ENCODE measurements at places on chromosomes 1 and 21.

DNA sequence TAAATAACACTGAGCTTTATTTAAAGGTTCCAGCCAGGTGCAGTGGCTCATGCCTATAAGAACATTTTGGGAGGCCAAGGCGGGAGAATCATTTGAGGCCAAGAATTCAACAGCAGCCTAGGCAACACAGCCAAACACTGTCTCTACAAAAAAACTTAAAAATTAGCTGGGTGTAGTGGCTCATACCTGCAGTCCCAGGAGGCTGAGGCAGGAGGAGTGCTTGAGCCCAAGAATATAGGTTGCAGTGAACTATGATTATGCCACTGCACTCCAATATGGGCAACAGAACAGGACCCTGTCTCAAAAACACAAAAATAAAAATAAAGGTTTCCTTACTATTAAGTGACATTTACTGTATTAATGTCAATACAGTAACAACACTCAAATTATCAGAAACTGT, 2.1 kb downstream of the TAF12 start:
- no peak for DNase-seq

- no peak for DNase-seq
Observed at GRCh38 chr1:38746941-38747600, 112.5 kb downstream of the RRAGC start.

DNA sequence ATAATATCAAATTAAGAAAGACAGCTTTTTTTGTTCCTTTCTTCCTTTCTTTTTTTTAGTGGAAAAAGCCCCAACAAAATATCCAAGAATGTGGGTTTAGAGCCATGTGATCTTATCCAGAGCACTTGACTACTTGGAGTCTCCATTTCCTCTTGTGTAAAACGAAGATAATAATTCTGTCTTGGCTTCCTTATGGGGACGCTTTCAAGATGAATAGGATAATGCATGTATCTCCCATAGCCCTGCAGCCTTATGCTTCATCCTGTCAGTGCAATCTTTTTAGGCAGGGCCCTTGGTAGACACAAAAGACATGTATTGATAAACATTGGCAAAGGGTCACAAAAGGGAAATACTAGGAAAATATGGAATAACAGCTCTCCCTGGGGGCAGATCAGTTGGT, 34.8 kb downstream of the ZBTB18 start:
- no peak for DNase-seq

DNA sequence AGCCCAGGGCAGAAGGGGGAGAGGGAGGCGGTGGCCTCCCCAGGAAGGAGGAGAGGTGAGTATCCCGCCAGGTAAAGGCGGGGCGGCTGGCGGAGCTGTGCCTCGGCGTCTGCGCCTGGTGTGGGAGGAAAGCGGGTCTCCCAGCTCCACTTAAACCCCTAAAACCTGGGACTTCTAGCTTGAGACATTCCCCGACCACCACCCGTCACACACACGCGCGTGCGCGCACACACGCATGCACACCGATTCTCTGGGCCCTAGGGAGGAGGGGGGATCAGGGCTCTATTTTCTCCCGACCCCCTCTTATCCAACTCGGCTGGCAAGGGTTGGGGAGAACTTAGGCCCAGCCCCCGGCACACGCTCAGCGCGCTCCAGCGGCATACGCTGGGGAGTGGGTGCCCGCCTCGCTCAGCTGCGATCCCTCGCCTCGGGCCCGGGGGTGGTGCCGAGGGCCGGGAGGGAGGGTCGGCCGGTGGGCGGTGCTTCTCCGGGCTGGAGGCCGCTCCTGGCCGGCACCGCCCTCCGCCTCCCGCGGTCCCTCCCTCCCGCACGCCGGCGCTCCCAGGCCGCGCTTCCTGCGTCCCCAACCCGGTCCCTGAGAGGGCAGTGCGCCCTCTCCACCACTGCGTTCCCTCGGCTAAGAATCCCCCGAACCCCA, at the start of gene TMEM51:
TMEM51 (plus strand) TSS at position 564 of the 658 bp plus-strand sequence. CDS start 61,341 bp downstream, outside the sequence.
- DNase-seq, result no peak

DNA sequence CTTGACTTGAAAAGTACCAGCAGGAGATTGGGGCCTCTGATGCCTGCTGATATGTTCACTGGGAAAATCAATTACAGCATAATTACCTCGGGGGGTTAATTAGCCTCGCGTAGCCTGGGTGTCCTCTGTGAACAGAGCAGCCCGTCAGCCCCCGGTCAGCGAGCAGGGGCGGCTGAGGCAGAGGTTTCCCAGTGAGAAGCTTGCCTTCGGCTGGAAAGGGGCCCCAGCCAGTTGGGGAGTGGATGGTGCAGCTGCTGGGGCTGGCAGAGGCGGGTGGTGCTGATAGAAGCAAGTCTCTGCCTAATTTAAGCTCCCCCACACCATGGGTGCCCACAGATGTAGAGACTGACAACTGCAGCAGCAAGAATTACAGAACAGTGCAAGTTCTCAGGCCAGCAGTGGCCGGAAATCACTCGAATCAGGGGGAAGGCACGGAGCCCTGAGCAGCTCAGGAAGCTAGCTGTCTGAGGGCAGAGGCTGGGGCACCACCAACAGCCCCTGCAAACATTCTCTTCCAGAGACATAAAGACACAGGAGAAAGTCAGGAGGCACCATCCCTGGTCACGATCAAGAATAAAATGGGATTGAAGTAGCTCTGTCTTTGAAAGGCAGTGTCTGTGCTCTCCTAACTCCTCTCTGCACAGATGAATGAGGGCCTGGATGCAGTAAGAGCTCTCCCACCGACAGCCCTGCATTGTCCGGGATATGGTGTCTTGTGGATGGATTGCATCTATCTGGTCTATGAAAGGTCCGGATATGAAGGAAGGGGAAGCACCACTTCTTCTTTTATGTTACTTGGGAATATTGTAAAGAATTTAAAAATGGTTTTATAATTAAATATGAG, 166.5 kb upstream of the CD34 start:
- DNase-seq, result no peak

- no peak for DNase-seq
Observed at GRCh38 chr1:51306950-51307349, 23.4 kb downstream of the TTC39A start.

GRCh38 chr1:178066908-178067614, 26.8 kb upstream of the RASAL2 start:
- DNase-seq, result no peak

DNA sequence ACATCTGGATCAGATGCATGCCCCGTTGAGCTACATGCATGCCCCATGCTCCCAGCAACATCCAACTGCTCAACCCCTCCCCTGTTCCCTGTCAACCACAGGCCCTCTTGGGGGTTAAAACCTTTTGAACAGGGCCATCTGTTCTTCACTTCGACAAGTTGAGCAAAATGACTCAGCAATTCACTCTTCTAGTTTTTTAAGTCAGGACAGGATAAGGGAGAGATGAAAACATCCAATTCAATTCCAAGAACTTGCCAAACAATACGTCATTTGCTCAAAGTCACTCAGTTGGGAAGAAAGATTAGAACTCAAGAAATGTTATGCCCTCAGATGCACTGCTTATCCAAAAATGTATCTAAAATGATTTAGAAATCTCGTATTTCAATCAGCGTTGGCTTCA, 46.1 kb upstream of the MTF2 start:
- DNase-seq, result no peak

DNA sequence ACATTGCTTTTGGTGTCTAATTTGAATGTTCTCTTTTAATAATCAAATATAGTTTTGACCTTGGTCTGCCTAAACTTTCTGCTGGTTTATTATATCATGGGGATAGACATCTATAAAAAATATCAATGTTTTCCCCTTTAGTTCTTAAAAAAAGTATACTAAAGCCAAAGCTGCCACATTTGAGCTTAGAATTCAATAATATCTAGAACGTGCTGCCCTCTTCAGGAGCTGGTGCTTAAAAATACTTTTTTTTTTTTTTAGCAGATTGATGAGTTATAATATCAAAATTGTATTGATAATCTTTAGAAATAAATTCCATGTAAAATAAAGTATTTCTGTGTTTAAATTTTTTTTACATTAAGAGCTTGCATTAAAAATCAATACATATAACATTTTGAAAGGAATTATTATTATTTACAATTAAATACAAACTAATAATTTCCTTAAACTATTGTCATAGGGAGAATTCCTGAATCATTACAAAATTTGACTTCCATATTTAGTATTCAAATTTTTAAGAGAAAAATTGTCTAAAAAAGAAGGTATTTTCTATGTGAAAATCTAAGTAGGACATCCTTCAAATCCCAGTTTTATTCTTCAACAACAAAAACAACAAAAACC, 40.1 kb upstream of the ADGRL2 start:
- no peak for DNase-seq

DNA sequence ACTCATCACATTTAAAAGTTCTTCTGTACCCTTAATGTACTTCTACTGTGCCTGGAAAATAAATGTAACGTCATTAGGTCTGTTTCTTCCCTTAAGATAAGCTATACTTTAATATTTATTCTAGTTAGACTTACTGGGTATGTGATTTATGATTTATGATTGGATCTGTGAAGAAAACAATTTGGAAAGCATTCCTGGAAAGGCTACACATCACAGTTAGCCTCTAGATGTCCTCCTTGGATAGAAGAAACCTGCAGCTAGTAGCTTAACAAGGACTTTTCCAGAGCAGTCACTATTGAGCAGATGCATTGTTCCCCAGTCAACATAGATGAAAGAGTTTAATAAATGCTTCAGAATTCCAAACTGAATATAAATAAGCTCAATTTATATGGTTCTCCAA, 22.2 kb upstream of the ABL2 start:
- no peak for DNase-seq

DNA sequence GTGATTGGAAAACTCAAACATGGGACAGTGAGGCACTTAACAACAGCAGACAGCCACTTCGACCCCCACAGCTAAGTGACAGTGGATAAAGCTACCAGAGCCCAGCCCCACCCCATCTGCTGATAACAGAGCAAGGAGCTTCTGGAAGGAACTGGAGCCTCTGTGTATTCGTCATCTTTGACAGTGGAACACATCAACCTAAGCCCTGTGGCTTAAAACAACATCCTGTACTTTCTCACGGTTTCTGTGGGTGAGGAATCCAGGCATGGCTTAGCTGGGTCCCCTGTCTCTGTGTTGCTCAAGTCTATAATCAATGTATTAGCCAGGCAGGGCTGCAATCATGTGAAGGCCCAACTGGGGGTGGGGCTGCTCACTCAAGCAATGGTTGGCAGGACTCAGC, 18.4 kb upstream of the SIPA1L2 start:
- DNase-seq, result no peak

GRCh38 chr1:6612641-6613360, 730 bp upstream of the PHF13 start:
- DNase-seq, result no peak

DNA sequence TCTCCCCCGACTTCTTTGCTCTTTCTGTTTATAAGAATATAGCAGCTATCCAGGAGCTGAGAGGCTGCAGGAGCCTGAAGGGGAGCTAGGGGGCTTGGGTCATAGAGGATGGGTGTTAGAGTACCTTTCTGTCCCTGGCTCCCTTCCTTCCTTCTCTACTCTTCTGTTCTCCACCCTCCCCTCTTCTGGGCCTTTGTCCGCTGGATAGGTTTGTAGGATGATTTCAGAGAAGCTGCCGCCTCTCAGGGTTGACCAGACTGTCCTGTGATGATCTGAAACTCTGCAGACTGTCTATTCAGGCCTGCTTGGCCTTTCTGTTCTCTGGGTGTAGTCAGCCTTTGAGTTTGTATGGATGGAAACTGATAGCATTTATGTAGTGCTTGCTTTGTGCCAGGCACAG, 26.3 kb downstream of the PPFIA4 start:
- no peak for DNase-seq

DNA sequence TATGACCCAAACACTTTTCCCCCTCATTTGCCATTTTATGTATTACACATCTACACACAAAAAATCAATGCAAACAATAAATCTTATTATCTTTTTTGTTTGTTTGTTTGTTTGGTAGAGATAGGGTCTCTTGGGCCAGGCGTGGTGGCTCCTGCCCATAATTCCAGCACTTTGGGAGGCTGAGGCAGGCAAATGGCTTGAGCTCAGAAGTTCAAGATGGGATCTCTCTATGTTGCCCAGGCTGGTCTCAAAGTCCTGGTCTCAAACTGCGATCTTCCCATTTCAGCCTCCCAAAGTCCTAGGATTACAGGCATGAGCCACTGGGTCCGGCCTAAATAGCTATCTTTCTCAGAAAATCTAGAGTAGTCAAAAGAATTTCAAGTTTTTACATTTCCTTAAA, 1.2 kb upstream of the DBT start:
- no peak for DNase-seq

DNA sequence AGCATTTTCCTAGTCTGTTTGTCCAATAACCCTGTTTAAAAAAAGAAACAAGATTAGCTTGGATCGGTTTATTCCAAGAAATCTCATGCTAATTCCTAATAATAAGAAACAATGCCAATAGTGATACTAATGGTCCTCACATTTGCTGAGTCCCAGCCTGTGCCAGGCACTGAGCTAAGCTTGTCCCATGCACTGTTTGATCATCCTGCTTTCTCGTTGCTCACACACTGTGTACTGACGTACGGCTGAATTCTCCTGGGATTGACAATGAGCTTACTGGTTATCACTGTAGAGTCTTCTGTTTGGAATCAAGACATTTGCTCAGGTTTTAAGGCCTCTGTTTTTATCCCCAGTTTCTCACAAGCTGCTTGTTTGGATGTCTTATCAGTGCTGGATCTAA, 71.1 kb downstream of the CACNA1E start:
- DNase-seq, result no peak

- no peak for DNase-seq
Observed at GRCh38 chr1:199817266-199817665, 210.2 kb upstream of the NR5A2 start.

DNA sequence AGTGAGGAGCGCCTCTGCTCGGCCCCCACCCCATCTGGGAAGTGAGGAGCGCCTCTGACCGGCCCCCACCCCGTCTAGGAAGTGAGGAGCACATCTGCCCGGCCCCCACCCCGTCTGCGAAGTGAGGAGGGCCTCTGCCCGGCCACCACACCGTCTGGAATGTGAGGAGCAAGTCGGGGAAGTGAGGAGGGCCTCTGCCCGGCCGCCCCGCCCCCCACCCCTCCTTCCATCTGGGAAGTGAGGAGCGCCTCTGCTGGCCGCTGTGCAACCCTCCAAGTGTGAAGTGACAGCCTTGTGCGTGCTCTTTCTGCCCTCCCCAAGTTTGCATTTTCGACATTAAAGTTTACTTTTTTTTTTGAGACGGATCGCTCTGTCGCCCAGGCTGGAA, 5.1 kb upstream of the ZZZ3 start:
- no peak for DNase-seq

- DNase-seq, result no peak
Observed at GRCh38 chr1:16245476-16246196, 8.7 kb upstream of the CPLANE2 start.

- DNase-seq, result peak; percentile 71
Observed at GRCh38 chr1:169105434-169106094, 926 bp upstream of the ATP1B1 start.
